SJCRH30 (cell line): ENCODE measurements at places on chromosomes 1 and 21.

GRCh38 chr1:237197470-237198425, 155.8 kb downstream of the RYR2 start:
- DNase-seq = peak; percentile 6
- no peaks in the 10 kb centered on the region for H3K36me3 ChIP-seq
- H3K27me3 ChIP-seq = no peaks in the 10 kb centered on the region

DNA sequence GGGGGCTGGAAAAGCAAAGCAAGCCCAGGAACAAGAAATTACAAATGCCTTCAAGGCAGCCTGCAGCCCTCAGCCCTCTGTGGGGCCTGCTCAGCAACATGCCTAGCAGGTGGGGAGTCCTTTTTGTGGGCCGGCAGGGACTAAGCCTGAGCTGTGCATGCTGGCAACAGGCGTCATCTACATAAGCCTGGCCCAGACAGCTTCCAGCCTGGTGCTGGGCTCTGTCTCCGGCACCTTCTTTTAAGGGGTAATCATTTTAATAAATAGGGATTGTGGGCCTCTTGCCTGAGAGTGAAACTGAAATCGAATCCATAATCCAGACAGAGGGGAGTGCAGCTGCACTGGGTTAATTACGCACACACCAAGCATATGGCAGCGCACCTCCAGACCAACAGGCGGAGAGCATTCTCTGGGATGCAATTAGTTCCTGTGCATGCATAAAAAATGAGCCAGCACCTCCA, 96.6 kb downstream of the DDX20 start:
- H3K4me3 ChIP-seq = no peak overlapping the region
- 0 out of 2 replicates have a peak, but pooled peaks cover 3% of the 10 kb centered on the region for H3K4me1 ChIP-seq
- no peak for DNase-seq
- no peak overlapping the region for H3K27ac ChIP-seq
- no peaks in the 10 kb centered on the region for H3K27me3 ChIP-seq
- no peaks in the 10 kb centered on the region for H3K36me3 ChIP-seq

DNA sequence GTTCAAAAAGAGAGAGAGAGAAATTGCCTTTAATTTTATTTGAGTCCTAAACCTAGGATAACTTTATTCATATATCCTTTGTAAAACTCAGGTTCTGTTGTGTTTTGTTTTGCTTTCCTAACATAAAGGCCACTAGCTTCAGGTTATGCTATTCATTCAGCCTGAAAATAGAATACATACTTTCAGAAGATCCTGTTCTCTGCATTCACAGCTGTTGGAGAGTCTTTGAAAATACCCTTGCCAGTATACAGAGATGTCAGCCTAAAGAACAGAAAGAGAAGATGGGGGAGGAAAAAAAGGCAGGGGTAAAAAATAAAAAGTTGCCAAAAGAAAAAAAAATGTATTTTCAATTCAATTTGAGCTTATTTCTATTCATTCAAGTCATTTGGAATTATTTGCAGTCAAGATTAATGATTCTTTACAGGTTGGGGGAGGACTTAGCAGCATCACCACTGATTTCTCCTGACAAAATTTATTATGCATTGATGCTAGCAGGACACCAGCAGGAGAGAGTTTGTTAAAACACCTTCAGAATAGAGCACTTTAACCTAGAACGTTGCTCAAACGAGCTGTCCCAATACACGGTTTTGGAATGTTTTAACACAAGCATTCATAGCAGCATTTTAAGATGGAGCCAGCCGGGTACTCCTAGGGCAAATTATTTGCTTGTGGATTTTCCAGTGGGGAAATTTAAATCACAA, 318.5 kb downstream of the NTNG1 start:
- no peaks in the 10 kb centered on the region for H3K4me1 ChIP-seq
- no peak overlapping the region for H3K4me3 ChIP-seq
- DNase-seq = no peak
- H3K27me3 ChIP-seq = peaks cover 5% of the 10 kb centered on the region
- no peak overlapping the region for H3K27ac ChIP-seq

- no peak for DNase-seq
- no peak overlapping the region for H3K27ac ChIP-seq
- H3K4me1 ChIP-seq = no peaks in the 10 kb centered on the region; the same call in 1 of the 2 replicates
- no peaks in the 10 kb centered on the region for H3K27me3 ChIP-seq
Observed at GRCh38 chr1:226059709-226060108, 2.8 kb upstream of the H3-3A start.

DNA sequence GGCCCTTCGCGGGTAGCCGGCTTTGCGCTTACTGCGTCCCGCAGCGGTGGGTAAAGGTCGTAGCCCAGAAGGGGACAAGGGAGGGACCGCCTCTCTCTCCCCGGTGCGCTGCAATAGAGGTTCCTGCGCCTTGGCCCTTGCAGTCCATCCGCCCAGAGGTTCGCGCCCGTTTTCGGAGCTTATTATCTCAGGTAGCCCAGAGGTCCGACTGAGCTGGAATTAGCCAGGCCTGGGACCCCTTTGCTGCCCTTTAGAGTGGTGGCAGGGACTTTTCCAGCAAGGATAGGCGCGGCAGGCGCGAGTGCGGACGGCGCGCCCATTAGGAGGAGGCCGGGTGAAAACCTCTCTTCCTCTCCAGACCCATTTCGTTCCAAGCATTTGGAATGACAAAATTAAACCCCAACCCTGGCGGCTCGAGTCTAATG, 5.0 kb downstream of the LHX4 start:
- no peaks in the 10 kb centered on the region for H3K27me3 ChIP-seq
- no peak for DNase-seq
- H3K4me1 ChIP-seq = no peaks in the 10 kb centered on the region
- no peaks in the 10 kb centered on the region for H3K36me3 ChIP-seq
- no peak overlapping the region for H3K4me3 ChIP-seq

GRCh38 chr1:34850382-34850781, 9.2 kb downstream of the SMIM12 start:
- no peak for DNase-seq
- H3K27ac ChIP-seq = no peak overlapping the region
- H3K27me3 ChIP-seq = no peaks in the 10 kb centered on the region
- peaks cover 4% of the 10 kb centered on the region; the same call in 1 of the 2 replicates for H3K36me3 ChIP-seq

DNA sequence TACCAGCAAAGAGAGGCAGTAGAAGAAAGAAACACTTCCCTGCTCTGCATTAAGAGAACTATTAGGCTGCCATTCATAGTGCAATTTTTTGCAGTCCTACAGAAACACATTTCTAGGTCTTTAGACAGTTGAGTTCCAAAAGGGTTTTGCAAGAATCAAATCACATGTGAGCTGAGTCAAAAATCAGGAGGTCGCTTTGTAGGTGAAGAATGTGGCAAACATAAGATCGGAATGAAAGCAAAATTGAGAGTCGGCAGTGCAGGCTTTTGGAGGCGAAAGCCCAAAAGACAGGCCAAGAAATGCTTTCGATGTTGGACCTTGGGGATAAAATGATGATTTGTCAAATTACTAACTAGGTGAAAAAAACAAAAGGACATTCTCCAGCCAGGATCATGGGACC, 213.5 kb upstream of the NRIP1 start:
- no peaks in the 10 kb centered on the region for H3K4me1 ChIP-seq
- DNase-seq = no peak
- no peak overlapping the region for H3K4me3 ChIP-seq
- no peak overlapping the region for H3K27ac ChIP-seq

DNA sequence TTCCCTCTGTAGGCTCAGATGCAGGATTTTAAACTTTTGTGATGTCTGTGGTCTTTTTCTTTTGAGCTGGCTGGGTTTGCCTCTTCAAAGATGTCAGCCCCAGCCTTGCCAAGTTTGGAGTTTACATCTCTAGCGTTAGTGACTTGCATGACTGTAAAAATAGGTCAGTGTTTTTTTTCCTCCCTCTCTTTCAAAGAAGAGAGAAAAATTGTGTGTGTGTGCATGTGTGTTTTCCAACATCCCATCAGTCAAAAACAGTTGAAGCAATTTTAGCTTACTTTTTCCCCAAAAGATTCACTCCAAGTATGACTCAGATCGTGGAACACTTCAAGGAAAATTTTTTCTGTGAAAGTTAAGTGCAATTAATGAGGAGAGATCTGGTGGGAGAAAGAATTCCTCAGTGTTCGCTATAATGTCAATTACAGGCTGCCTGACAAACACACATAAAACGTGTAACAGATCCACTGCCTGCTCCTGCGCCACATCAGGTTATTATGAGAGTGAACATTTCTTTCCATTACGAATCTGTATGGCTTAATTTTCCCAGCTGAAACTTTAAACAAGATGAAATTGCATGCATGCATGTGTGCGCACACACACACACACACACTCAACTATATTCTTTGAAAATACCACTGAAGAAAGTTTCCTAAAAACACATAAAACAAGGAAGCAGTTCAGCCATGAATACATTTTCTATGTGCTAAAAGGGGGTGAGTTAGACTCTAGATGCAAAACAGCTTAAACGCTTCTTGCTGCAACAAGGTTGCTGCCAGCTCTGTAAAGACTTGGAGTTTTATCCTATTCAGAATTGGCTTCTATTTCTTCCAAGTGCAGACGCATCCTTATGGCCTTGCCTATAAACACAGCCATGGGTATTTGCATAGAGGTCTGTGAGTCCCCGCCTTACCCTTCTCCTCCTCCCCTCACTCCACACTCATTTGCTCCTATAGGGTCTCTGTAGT, 55.5 kb downstream of the TLR5 start:
- no peaks in the 10 kb centered on the region for H3K4me1 ChIP-seq
- no peak overlapping the region for H3K4me3 ChIP-seq
- DNase-seq = no peak
- no peaks in the 10 kb centered on the region for H3K27me3 ChIP-seq

DNA sequence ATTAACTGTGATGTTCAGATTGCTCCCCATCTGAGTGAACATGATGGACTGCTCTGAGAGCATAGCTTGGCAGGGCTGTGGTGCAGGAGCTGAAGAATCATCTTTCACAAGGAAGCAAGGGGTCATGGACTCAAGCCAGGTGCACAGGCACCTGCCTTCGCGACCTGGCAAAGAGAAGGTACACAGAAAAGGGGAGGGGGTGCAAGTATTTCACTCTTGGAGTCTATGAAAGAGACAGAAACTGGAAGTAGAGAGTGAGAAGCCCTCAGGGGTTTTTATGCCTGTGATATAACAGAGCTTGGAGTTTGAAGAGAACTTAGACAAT, 232.6 kb upstream of the PLXNA2 start:
- no peak overlapping the region for H3K4me3 ChIP-seq
- peaks cover 11% of the 10 kb centered on the region; the same call in 1 of the 2 replicates for H3K4me1 ChIP-seq
- H3K27me3 ChIP-seq = no peaks in the 10 kb centered on the region

DNA sequence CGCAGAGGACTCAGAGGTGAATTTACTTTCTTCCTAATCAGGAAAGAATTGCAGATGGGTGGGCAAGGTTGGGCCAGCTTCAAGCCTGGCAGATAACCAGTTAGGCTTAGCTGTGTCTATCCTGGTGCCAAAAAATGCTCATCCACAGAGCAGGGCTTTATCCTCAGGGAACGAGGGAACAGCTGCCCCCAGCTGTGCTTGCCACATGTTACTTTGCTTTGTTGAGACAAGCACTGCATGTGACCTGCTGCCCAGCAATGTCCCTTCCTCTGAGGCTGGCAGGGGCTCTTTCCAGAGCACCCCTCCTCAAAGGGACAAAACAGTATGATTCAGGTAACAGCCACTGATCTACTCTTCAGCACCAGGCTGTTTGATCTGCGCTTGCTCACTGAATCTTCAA, 505.1 kb upstream of the USP24 start:
- no peaks in the 10 kb centered on the region for H3K36me3 ChIP-seq
- H3K4me1 ChIP-seq = peaks cover 60% of the 10 kb centered on the region
- H3K27me3 ChIP-seq = no peaks in the 10 kb centered on the region

DNA sequence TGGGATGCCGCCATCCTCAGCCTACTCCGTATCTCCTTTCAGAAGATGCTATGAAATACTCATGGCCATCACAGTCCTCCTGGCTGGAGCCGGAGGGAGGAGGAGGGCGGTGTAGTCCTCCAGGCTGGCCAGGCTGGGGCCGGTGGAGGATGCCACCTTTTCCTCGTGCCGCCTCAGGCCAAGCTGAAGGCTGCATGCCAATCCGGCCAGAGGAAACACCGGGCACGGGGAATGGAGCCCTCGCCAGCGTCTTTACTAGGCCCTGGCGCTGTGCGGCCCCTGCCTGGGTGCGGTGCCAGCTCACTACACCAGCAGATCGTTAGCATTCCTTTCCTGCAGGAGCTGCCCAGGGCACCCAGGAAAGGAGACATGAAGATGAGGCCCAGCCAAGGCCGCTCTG, 70.1 kb downstream of the CASZ1 start:
- no peak overlapping the region for H3K27ac ChIP-seq
- H3K27me3 ChIP-seq = no peaks in the 10 kb centered on the region; the same call in 1 of the 2 replicates
- H3K36me3 ChIP-seq = no peaks in the 10 kb centered on the region
- no peak for DNase-seq
- peaks cover 6% of the 10 kb centered on the region; the same call in 1 of the 2 replicates for H3K4me1 ChIP-seq

GRCh38 chr1:88035578-88035977, 648.5 kb upstream of the PKN2 start:
- no peak overlapping the region for H3K4me3 ChIP-seq
- no peaks in the 10 kb centered on the region for H3K27me3 ChIP-seq
- no peaks in the 10 kb centered on the region for H3K4me1 ChIP-seq
- H3K36me3 ChIP-seq = no peaks in the 10 kb centered on the region
- no peak overlapping the region for H3K27ac ChIP-seq
